ENCODE measurements at places on chromosomes 2 and 18.

DNA sequence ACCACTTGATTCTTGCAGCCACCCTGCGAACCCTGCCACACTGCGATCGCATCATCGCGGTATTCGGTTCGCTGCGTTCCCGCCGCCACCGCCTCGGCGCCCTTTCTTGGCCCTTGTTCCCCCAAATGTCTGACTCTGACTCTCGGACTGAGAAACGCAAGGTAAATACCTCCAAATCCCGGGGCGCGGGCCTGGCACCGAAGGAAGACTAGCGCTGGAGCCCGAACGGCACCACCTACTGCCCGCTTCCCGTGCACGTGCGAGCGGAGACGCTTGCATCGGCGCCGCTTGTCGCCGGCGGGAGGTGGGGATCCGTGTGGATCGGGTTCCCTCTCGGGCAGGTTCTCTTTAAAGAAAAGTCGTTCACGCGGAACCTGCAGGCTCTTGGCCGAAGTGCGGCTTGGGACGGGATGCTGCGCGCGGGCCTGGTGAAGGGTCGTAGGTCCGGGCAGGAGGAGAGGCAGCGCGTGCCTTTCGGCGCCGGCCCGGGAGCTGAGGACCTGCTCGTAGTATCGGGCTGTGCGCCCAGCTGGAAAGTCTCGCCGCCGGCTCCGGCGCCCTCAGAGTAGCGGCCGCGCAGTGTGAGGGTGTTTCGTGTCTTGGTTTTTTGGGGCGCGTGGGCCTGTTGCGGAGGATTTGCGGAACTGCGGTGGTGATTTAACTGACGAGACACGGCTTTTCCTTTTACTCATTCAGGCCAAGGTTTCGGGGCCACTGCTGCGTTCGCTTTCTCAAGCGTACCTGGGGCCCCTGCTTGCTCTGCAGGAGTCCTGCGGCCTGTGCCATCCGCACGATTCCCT is 514 bp downstream of the BCL2L11 start:
- DNase-seq: peak; percentile 17

DNA sequence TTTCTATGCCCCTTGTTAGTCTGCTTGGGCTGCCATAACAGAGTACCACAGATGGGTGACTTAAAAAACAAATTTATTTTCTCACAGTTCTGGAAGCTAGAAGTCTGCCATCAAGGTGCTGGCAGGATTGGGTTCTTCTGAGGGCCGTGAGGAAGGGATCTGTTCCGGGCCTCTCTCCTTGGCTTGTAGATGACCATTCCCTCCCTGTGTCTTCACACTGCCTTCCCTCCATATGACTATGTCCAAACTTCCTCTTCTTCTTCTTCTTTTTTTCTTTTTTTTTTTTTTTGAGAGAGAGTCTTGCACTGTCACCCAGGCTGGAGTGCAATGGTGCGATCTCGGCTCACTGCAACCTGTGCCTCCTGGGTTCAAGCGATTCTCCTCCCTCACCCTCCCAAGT is 13.1 kb upstream of the CCNYL1 start:
- no peak for DNase-seq

- no peak for DNase-seq
Observed at GRCh38 chr2:105932582-105932981, 187.9 kb downstream of the NCK2 start.

GRCh38 chr2:239292959-239293774 is 107.7 kb downstream of the HDAC4 start:
- DNase-seq: no peak

GRCh38 chr18:70645971-70646370 is 357.1 kb downstream of the SOCS6 start:
- DNase-seq: no peak

GRCh38 chr2:43754180-43754579 is 19.7 kb upstream of the DYNC2LI1 start:
- no peak for DNase-seq

GRCh38 chr2:42984081-42984480 is 191.7 kb upstream of the HAAO start:
- no peak for DNase-seq

DNA sequence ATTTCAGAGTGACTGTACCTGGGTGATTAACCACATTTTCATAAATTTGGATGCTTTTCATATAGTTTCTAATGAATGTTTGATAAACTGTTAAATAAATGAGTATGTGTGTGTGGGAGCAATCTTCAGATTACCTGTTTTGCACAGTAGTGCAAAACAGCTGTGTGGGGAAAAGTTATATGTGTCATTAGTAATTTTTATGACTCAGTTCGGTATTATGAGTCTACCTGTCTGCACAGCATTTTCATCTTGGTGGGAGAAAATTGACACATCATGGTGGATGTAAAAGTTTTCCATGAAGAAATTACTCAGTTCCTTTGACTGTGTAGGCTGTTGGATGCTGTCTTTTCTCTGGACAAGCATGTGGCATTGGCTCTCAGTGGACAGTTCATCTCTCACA is 43.8 kb downstream of the LTBP1 start:
- DNase-seq: no peak

GRCh38 chr2:48883661-48884060 is 128.1 kb upstream of the LHCGR start:
- DNase-seq: no peak
